ENCODE measurements at places on chromosomes 5 and 9.

DNA sequence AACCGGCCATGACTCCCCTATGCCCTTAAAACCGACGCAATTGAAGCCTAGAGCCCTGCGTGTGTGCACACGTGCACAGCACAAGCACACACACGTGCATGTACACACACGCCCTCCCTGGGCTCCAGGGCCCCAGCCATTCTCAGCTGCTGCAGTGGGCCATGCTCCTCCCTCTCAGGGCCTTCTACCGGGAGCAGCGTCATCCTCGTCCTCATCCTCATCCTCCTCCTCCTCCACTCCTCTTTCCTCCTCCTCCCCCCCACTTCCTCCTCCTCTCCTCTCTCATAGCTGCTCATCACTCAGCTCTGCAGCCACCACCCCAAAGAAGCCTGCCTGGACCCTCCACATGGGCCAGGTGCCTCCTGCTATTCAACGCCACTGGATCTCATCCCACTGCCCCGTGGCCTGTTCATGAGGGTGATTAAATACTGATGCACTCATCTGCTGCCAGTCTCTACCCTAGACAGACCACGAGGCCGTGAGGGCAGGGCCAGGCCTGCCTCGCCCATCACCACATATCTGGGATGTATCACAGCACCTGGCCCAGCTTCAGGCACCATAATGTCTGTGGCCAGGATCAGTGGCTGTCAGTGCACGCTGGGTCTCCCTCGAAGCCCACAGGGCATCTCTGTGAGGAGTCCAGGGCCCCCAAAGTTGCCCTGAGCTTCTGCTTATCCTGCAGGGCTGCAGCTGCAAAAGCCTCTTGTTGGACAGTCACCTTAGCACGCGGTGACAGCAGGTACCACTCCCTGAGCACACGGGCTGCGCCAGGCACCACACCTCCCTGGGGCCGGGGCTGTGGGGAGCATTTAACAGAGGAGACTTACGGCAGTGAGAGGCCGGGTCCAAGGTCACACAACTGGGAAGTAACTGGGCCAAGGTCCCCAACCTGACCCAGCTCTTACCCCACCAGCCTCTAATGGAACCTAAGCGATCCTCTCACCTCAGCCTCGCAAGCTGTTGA, 9.8 kb downstream of the FAM78A start:
- no peak for DNase-seq

- DNase-seq = no peak
Observed at GRCh38 chr9:79015951-79016350, 555.8 kb upstream of the TLE4 start.

DNA sequence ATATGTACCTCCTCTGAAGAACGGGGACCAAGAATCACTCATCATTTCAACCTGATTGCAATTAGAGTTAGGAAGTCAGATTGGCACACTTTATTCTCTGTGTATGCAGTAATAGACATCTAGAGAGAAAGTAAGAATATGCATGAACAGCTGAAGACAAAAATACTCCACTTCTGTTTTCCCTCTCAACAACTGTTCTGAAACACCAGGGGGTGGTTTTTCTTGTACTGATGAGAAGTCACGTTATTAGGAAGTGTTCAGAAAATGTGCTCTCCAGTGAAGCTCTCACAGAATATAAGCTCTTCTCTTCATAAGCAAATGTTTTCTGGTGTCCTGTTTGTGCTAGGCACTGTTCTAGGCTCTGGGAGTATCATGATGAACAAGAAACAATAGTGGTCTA, 531.7 kb upstream of the C9orf72 start:
- no peak for DNase-seq

DNA sequence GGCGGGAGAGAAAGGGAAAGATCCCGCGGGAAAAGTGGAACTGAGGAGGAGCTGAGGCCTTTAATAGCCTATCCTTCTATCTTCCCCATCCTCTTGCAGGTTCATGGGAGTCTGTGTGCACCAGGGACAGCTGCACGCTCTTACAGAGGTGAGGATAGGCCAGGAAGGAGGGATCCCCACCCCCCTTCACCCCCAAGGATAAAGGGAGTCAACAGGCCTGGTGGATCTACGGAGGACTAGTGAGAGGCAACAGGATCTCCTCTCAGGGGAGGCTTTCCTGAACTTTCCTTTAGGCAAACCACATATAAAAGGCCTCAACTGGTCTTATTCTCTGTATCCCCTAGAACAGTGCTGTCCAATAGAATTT, 1.1 kb downstream of the TESK1 start:
- DNase-seq = no peak

- peak; percentile 50 for DNase-seq
Observed at GRCh38 chr9:132768932-132769905, 99.0 kb downstream of the GTF3C4 start.

DNA sequence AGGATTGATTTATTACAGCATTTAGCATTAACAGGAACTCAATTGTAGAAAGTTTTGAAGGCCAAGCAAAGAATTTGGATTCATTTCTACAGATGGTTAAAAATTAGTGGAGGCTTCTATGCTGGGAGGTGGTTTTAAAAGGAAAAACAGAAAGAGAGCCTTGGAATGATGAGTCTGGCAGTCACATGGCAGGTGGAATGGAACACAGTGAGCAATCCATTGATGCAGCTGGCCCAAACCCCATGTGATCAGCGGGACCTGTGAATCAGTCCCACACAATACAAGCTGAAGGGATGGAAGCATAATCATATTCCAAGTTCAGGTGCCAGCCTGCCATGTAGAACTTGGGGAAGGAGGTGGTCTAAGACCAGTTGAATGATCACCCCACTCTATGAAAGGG, 147.9 kb downstream of the PIP5K1B start:
- DNase-seq = no peak

- DNase-seq = no peak
Observed at GRCh38 chr5:3659907-3660306, 64.3 kb downstream of the IRX1 start.

DNA sequence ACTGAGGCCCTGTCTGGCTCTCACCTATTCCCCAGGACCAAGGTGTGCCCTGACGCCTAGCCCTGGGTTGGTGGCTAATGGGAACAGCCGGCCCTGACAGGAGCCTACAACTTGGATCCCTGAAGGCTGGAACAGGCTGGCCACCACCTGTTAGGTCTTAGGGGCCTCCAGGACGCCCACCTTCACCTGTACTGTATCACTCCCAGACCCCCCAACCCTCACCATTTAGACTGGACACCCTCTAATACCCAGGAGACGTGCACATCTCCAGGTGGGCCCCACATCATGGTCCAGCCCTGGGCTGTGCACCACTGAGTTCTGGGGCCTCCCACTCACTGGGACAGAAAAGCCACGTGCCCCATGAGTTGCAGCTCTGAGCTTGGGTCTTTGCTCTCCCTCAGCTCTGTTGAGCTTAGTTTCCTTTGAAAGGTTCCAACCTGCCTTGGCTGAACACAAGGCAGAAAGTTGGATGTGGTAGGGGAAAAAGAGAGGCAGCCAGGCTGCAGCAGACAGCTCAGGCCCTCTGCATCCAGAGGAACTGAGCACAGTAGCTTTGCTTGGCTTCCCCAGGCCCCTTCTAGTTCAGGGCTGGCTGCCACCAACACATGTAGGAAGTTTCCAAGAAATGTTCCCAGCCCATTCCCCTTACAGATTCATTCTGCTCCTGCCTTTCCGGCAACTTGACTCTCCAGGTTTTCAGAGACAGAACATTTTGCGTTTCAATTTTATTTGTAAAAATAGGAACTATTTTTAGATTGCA, 116.8 kb upstream of the TBC1D2 start:
- no peak for DNase-seq

DNA sequence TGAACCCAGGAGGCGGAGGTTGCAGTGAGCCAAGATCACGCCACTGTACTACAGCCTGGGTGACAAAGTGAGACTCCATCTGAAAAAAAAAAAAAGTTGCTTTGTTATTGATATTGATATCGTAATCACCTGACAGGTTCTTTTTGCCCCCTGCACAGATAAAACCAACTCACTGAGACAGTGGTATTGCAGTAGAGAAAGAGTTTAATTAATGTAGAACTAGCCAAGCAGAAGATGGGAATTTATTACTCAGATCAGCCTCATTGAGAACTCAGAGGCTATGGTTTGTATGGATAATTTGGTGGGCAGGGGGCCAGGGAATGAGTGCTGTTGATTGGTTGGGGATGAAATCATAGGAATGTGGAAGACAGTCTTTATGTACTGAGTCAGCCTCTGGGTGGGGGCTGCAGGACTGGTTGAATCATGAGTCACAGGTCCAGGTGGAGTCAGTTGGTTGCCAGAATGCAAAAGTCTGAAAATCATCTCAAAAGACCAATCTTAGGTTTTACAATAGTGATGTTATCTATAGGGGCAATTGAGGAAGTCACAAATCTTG, 35.8 kb upstream of the MEGF10 start:
- DNase-seq = peak; percentile 86

DNA sequence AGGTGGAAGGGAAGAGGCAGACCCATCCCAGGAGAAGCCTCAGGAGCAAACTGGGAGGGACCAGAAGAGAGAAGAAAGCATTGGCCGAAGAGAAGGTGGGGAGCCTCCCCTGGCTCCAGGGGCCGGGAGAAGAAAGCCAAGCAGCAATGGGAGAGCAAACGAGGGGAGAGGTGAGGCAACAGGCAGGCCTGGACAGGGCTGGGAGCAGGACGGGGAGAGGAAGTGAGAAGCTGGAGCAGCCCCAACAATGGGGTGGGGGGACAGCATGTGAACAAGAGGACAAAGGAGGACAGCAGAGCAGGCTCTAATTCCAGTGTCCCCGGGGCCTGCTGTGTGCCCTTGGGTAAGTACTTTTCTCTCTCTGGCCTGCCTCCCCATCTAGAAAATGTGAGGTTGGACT, 115.3 kb downstream of the PSD2 start:
- DNase-seq = no peak

DNA sequence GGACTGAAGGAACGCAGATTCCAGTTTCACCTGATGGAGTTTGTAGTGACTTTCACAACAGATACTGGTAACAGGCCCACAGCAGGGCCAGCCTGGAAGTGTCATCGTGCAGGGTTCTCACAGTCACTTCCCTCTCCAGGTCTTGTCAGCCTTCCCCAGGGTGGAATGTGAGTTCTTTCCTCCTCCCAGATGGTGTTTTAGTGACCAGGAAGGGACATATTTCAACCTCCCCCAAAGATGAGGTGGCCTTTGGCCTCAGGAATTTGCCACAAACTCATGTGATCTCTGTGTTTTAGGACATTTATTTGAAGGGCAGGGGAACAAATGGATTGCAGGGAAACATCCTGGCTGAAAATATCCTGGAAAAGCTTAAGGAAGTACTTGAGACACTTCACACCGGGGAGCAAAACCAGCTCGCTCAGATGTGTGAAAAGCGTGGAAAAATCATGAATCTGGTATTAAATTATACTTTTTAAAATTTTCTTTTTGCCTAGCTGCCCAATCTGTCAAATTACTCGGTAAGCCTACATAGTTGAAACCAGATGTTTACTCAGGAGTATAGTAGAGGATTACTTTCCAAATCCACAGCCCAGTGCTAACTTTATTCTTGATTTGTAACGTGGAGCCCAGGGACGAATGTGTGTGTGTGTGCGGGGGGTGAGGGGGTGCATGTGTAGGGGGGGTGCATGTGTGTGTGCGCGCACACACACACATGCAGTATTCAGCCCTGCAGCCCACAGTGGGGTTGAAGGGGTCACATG, 66.8 kb downstream of the PTPDC1 start:
- no peak for DNase-seq

- no peak for DNase-seq
Observed at GRCh38 chr5:99023330-99023729, 94.5 kb upstream of the CHD1 start.

GRCh38 chr5:57209316-57210040, 35.6 kb downstream of the GPBP1 start:
- DNase-seq = peak; percentile 32

DNA sequence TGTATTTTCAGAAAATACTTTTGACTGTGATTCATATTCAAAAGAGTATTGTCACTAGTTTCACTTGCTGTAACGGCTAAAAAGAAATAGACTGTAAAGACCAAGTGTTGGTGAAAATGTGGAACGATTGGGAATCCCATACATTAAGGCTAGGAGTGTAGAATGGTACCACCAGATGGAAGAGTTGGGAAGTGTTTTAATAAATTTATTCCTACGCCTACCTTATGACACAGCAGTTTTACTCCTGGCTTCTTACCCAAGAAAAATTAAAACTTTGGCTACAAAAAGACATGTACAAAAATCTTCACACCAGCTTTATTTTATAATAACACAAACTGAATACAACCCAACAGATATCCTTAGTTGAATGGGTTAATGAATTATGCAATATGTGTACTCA, 256.2 kb downstream of the TAF11L14 start:
- no peak for DNase-seq

GRCh38 chr5:157744051-157745011, 819 bp downstream of the LSM11 start:
- DNase-seq = peak; percentile 6

DNA sequence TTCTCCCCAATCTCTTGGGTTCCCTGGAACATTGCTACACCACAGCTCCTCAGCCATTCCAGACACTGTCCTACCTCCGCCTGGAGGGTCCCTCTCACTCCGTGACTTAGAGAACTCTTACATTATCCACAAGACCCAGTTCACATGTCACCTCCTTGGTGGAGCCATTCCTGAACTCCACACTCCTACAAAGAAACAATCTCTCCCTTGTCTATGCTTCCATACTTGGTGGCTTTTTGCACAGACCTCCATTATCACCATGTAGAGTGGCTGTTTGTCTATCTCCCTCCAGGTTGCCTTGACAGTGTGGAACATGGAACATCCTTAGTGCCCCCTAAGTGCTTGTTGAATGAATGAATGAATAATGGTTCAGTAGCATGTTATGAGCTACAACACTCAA, 105.9 kb downstream of the PAX5 start:
- no peak for DNase-seq

DNA sequence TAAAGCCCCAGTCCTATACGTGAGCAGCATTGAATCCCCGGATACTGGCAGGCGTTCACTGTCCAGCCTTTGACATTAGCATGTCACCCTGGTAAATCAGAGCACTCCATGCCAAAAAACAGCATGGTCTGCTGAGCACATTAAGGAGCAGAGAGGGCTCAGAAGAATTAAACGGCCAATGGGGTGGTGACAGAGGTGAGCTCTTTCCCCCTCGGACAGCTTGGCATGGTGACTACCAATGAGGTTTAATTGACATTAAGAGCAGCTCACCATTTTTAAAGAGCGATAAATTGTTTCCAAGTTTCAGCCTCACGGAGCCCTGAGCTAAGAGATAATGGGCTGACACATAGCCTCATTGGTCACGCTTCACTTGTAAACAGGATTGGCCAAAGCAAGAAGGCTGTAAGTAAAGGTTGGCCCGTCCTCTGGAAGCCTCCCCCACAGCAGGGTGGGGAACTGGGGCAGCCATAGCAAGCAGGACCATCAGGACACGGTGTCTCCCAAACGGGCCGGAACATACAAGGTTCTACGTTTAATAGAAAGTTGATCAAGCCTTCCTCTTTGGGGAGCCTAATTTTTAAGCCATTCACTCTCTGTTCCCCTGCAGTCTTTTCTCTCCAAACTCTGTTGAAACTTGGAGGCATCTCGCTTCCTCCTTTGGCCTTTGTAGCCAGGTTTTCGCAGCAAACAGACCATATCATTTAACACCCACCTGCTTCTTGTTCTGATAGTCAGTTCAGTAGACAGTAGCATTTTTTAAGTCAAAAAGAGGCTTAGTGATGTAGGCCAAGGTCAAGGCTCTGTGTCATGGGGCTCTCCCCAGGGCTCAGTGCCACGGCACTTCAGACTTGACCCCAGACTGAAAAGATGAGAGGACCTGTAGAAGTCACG, 25.9 kb downstream of the QRFP start:
- peak; percentile 56 for DNase-seq

Measured in astrocyte of the spinal cord (primary cell).